T follicular helper cell (primary cell): ENCODE measurements at places on chromosomes 16 and 17.

DNA sequence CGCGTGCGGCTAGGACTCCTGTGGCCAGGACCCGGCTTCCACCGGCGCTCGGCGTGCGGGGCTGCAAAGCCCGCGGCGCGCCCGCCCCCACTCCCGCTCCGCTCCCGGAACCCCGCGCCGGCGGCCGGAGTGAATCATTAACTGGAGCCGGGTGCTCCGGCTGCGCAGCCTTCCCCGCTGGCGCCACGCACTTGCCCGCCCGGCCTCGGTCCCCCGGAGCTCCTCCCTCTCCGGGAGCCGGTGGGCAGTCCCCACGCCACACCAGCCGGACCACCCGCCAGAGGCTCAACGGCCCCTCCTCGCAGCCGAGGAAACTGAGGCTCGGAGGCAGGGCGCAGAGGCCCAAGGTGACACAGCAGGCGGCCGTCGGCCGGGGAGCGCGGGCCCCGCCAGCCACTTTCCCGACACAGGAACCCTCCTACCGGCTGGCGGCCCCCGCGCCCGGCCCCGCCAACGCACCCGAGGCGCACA, 580 bp downstream of the BCAR1 start:
- DNase-seq, result no peak

GRCh38 chr16:71894229-71894920, 956 bp upstream of the IST1 start:
- DNase-seq, result peak; percentile 23

DNA sequence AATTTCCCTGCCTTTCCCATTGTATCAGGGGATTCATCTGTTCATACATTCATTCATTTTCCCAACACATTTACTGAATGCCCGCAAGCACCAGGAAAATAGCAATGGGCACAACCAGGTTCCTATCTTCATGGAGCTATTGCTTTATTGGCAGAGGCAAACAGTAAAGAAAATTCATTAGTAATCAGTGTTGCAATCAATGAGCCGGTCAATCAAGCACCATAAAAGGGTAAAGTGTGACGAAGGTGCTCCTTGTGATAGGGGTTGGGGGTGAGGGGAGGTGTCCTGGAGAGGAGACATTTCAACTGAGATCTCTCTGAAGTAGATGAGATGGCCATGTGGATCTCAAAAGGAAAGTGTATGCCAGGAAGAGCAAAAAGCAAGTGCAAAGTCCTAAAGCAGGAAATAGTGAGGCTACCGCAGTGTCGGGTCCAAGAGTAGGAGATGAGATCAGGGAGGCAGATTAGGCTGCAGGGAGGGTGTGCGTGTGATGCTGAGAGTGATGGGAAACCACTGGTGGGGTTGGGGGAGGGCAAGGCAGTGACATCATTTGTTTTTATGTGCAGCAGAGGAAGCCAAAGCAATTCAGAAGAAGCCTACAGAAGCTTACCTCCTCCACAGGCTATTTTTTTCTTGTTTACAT, 28.4 kb downstream of the CDH13 start:
- DNase-seq, result peak; percentile 63

DNA sequence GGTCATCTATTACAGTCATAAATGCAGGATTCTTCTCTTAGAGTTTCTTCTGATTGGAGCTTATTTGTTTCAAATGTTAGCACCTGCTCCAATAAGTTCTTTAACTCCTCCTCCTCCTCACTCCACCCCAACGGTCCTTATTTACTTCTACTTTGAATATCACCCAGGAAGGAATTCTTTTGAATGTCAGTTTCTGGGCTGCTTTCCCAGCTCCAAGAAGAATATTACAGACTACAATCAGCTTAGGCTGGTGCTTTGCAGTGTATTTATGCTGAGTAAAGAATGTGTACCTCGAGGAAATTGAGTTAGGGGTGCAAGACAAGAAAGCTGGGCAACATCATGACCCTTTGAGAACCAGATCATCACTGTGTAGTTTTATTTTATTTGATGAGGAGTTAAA, 30.8 kb downstream of the MAP3K3 start:
- DNase-seq, result no peak

- DNase-seq, result peak; percentile 36
Measured at GRCh38 chr17:50198026-50198669, 3.3 kb downstream of the COL1A1 start.

GRCh38 chr17:41480136-41480535, 815 bp downstream of the KRT35 start:
- no peak for DNase-seq

DNA sequence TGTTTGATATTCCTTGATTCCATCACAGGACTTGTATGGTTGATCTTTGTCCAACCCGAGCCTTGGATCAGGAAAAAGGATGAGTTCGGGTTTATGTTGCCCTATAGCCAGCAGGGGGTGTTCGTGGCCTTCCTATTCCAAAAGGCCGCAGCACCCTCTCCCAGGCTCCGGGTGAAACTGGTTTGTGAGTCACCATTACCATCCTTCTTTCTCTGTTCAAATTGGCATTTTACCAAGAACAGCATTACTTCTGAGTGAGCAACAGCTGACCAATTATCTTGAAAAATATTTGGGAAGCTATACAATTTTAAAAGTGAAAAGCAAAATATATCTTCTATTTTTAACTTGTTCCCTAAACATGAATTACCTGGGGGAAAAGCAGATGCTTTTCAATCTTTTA, 24.3 kb upstream of the KRT20 start:
- peak; percentile 54 for DNase-seq

DNA sequence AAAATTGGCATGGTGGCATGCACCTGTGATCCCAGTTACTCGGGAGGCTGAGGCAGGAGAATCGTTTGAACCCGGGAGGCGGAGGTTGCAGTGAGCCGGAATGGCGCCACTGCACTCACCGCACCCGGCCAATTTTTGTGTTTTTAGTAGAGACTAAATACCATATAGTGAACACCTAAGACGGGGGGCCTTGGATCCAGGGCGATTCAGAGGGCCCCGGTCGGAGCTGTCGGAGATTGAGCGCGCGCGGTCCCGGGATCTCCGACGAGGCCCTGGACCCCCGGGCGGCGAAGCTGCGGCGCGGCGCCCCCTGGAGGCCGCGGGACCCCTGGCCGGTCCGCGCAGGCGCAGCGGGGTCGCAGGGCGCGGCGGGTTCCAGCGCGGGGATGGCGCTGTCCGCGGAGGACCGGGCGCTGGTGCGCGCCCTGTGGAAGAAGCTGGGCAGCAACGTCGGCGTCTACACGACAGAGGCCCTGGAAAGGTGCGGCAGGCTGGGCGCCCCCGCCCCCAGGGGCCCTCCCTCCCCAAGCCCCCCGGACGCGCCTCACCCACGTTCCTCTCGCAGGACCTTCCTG, at the start of gene HBQ1:
TSS of gene HBQ1 (plus strand) at position 359 of the 575 bp plus-strand sequence. CDS start at position 387, 28 bp downstream.
- DNase-seq, result no peak

DNA sequence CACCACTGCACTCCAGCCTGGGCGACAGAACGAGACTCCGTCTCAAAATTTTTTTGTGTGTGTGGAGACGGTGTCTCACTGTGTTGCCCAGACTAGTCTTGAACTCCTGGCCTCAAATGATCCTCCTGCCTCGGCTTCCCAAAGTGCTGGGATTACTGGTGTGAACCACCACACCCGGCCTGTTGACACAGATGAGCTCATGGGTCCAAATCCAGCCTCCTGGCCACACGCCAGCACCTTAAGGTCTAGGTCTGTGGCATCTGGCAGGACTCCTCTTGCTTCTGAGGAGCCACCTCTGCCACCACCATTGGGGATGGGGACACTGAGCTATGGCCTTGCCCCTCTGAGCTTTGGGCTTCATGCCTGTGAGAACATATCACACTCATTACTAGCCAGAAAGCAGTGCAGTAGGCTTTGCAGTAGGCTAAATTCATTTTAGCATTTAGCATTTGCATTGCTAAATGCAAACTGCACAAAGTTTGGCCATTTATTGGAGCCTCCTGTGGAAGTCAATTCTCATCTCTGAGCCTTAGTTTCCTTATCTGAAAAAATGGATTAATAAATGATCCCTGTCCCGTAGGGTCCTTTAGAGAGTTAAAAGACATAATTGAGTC, 5.5 kb upstream of the CDIPT start:
- no peak for DNase-seq

- no peak for DNase-seq
Measured at GRCh38 chr16:30416624-30417528, 9.5 kb downstream of the ZNF771 start.

GRCh38 chr16:85166281-85166680, 54.0 kb upstream of the CIBAR2 start:
- DNase-seq, result no peak

- no peak for DNase-seq
Measured at GRCh38 chr17:81328978-81329926, 34.1 kb upstream of the SLC38A10 start.

- no peak for DNase-seq
Measured at GRCh38 chr17:72184805-72185204, 64.0 kb downstream of the SOX9 start.

DNA sequence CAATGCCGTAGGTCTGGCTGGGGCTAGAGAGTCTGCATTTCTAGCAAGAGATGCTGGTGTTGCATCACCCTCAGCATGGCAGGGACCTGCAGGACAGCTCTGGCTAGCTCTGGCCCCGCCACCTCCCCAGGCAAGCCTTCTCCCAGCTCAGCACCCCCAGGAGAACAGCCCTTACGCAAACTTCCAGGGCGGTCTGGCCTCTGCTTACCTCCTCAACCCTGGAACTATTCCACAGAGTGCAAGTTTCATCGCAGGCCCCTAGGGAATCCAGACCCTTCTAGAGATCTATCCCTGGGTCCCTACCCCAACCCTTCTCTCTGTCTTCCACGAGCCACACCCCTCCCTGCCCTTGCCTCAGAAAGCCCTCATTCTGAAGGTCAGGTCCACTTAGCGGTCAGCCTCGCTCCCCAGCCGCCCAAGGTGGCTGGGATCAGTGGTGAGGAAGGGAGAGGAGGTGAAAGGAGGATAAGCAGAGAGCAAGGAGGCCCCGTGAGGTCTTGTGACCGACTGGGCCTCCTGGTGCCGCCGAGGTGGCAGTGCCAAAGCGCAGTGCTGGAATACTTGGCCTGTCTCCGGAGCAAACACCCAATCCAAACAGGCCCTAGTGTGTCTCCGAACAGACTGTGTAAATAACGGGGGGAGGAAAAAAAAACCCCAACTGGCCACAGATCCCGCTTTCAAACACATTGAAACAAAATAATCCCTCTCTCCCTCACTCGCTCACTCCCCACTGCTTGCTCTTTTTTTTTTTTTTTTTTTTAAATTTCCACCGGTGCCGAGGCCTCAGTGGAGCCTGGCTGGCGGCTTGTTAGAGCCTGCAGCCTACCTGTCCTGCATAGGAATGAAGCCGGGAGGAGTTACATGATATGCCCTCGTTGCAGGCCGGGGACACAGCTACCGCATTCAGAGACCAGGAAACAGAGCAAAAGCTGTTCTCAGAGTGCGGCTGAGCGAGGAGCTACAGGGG, 380.9 kb downstream of the SOX9 start:
- DNase-seq, result no peak

- DNase-seq, result no peak
Measured at GRCh38 chr16:57873218-57873617, 70.9 kb upstream of the KIFC3 start.

- DNase-seq, result peak; percentile 16
Measured at GRCh38 chr17:81345228-81346089, 49.8 kb upstream of the BAHCC1 start.

DNA sequence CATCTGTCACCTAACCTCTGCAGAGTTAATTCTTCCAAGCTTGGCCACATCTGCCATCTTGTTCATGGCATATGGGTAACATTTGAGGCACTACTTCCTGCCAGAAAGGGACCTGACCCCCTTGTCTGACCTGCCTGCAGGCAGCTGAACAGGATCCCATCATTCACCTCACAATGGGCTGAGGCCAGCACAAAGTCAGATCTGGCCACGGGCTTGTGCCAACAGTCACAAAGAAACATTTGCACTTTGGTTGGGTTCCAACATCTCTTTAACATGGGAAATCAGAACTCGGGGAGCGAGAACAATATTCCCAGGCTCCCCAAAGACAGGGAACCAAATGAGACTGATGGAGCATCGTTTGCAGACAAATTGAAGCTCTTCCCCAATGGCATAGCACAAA, 116.1 kb downstream of the XYLT1 start:
- DNase-seq, result no peak

DNA sequence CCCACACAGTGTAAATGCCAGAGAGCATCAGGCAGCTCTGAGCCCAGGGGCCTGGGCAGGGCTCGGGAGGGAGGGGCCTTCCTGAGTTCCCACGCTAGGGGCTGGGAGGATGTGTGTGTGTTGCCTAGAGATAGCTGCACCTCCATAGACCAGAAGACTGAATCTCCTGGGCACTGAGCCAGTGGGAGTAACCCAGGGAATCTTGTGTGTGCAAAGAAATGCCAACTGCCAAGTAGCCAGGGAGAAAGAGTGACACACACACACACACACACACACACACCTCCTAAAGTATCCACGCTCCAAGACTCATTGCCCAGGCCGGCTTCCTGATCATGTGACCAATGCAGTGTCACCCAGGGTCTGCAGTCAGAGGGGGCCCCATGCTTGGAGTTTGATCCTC, 166.2 kb upstream of the RPL38 start:
- DNase-seq, result no peak

GRCh38 chr16:85451641-85452363, 161.3 kb upstream of the GSE1 start:
- no peak for DNase-seq

DNA sequence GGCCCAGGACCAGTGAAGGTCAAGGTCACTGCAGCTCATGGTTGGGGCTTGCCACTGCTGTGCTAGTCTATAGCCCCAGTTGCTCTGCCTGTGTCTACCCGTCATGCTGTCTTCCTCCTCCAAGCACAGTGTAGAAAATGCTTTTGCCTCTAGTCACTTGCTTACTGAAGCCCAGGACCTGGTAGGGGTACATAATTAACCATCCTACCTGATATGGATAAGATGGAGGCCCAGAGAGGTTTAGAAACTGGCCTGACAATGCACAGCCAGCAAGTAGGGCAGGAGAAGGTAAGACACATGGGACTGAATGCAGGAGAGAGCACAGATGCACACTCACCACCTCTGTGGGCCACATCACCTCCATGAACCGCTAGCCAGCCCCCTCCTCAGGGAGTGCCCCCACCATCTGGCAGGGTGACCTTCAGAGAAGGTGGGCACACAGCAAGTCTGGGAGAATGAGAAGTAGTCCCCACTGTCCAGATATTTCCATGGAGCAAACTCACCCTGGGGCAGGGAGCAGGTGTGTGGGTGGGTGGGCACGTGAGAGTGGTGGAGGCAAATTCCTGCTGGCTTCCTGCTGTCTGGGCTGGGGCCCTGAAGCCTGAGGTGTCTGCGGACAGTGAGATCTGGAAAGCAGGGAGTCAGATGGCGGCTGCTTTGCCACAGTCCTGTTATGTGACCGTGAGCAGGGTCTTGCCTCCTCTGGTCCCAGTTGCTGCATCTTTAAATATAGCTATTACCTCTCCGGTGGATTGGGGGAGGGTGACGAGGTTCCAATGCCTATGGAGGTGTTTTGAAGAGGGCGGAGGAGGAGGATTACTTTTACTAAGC, 1.0 kb downstream of the CX3CL1 start:
- DNase-seq, result no peak

DNA sequence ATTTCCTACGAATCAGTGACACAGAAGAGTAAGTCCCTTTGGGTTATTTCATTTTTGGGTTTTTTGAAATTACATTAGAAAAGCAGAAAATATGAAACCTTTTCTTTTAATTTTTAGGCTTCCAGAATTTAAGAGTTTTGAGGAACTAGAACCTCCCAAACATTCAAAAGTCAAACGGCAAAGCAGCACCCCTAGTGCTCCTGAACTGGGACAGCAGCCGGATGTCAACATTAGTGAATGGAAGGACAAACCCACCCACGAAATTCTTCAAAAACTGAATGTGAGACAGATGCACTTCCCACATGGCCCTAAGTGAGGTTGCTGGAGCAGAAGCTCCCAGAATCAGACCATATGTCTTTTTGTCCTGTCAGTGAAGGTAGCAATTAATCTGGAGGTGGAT, 199.4 kb downstream of the PHKB start:
- no peak for DNase-seq
